Esophagus muscularis mucosa (tissue), 4 donors: ENCODE measurements at places on chromosomes 11 and 22.

GRCh38 chr11:112453601-112454577 lies 193.2 kb upstream of the PLET1 start:
- no peak for DNase-seq

GRCh38 chr11:119107538-119108145 lies 498 bp downstream of the C2CD2L start:
- DNase-seq = no peak

GRCh38 chr11:73375830-73376159 lies 404 bp upstream of the RELT start:
- DNase-seq = no peak

GRCh38 chr11:122619757-122620156 lies 35.8 kb upstream of the UBASH3B start:
- no peak for DNase-seq

GRCh38 chr22:45518580-45518991 lies 15.9 kb downstream of the FBLN1 start:
- DNase-seq = no peak

DNA sequence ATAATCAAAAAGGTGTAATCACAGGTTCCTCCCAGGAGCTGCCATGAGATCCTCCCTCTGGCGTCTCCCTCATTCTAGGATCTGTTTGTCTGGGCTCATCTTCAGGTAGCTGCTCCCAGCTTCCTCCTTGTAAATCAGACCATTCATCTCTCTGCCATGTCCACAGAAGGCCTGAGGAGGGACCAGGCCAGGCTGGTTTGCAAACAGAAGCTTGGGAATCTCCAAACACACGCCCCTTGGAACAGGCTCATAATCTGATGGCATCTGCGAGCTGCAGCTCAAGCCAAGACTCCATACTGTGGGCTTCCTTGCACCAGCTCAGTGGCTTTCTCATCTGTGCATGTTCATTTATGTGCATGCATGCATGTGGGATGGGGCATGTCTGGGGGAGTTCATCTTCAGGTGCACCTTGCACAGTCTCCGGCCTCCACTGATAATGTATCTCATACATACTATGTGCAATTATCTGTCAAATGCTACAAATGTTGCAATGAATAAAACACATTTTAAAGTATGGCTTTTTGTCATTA lies 134.9 kb downstream of the NXPE2 start:
- DNase-seq = no peak

DNA sequence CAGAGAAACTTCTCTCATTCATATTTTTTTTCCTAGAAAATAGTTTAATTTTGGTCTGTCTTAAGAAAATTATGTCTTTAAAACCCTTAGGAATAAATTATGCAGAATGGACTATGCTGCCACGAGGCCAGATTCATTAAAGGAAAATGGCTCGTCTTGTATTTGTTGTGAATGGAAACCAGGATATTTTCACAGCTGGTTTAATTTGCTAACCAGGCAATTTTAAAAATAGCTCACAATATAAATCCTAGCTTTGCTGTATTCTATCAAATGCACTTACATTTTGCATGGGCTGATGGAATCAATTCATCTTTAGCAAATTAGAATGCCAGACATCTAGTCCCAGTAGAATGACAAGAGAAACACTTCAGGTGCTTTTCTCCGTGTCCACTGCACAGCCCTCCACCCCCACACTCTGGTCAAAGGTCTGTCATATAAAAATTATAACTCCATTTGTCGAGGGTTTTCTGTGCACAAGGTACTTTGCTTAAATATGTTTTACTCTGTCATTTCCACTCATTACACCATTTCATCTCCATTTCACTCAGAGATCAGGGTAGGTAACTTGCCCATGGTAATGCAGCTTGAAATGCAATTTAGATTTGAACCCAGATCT lies 20.3 kb upstream of the TNRC6B start:
- peak; percentile 4 for DNase-seq

DNA sequence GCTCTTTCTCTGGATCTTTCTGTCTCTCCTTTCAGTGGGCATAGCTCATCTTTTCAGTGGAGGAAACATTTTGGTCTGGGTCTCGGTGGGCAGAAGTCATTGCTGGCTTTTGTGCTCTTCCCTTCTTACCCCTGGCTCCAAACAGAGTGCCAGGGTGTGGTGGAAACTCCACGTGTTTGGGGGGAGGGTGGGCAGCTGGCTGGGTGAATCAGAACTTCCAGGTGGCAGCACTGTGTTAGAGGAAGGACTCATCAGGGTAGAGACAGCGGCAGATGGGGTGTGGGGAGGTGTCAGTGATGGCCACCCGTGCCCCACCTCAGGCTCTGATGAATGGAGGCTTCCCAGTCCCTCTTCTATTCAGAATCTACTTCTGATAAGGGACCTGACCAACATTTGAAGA lies 114.0 kb downstream of the GRIK4 start:
- no peak for DNase-seq

- no peak for DNase-seq
These were observed 9.9 kb downstream of the SLC43A3 start for GRCh38 chr11:57417056-57417455.

GRCh38 chr11:77425346-77425745 lies 48.5 kb downstream of the PAK1 start:
- no peak for DNase-seq

- no peak for DNase-seq
These were observed 316.8 kb downstream of the CASP12 start for GRCh38 chr11:104581246-104581980.

DNA sequence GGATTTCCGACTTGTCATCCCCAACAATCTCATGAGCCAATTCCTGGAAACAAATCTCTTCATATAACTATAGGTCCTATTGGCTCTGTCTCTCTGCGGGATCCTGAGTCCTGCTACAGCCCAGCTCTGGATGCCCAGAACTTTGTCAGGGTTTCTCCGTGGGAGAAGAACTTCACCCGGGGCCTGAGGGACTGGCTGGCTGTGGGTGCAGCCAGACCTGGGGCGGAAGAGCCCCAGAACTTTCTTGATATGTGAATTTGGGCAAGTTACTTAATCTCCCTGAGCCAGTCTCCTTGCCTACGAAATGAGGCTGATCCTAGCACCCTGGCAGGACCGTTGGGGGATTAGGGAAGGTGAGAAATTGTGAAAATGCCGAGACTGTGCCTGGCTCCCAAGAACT lies 6.6 kb upstream of the TRIM29 start:
- no peak for DNase-seq

GRCh38 chr11:75435571-75435925 lies 2.5 kb upstream of the KLHL35 start:
- no peak for DNase-seq

- no peak for DNase-seq
These were observed 10.1 kb upstream of the PDGFB start for GRCh38 chr22:39254789-39255298.

DNA sequence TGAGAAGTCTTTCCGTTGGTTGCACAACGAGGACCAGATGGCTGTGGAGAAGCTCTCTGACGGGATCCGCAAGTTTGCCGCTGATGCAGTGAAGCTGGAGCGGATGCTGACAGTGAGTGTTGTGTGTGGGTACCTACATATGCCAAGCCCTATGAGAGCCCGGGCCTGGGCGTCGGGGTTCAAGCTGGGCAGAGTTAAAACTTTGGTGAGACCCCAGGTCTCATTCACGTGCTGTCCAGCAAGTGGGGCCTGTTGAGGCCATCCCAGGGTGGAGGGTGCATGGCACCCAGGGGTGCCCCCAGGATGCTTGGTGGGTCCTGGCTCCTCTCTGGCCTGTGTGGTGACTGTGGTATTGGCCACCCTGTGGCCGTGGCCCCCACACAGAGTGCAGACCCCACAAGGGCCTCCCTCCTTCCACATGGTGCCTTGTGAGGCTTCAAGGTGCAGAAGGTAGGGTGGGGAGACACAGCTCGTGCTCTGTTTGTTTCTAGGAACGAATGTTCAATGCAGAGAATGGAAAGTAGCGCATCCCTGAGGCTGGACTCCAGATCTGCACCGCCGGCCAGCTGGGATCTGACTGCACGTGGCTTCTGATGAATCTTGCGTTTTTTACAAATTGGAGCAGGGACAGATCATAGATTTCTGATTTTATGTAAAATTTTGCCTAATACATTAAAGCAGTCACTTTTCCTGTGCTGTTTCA lies 12.8 kb downstream of the GATD1 start:
- no peak for DNase-seq

DNA sequence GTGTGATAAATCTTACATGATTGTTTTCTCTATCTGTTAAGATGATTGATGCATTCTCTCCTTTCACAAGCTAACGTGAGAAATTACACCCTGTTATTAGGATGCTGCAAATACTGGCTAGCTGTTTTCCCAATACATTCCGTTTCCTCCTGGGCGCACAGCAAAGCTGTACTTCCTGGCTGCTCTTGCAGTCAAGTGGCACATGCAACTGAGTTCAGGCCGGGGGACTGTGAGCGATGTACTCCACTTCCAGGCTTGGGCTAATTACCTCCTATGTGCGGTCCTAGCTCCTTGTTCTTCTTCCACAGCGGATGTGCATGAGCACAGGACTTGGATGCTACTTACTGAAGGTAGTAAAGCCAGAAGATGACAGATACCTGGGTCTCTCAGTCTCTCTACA lies 234.9 kb upstream of the SESN3 start:
- DNase-seq = no peak

GRCh38 chr11:804599-804964 lies 449 bp downstream of the PIDD1 start:
- DNase-seq = no peak

DNA sequence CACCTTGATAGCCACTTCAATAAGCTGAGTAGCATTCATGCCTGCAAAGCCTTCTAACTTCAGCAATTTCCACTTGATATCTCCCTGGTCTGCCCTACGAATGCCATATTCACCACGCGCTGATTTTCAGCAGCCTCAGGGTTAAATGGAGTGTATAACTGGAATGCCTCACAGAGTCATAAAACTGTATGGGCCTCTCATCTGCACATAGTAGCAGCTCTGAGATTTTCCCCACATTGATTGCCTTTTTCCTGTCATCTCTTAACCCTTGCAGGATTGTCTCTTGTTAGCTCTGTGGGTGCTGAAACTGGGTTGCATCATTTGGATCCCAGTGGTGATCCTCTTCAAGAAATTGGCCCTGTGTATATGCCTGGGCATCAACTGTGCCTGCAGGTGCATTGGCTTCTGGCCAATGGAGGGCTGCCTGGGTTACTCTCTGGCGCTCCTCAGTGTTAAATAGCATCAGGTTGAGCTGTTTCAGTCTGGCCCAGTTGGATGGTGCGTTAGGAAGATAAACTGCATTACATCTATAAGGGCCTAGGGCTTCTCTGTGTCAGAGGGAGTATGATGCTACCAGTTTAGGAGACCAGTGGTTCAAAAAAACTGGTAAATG lies 17.4 kb upstream of the GLYATL1 start:
- DNase-seq = no peak

DNA sequence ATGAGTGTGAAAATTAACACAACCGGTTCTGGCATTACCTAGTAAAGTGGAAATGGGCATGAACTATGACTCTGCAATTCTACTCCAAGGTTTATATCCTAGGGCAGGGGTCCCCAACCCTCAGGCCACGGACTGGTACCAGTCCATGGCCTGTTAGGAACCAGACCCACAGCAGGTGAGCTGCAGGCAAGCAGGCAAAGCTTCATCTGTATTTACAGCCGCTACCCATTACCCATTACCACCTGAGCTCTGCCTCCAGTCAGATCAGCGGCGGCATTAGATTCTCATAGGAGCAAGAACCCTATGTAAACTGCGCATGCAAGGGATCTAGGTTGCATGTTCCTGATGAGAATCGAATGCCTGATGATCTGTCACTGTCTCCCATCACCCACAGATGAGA lies 49.8 kb downstream of the MORC2 start:
- peak; percentile 84 for DNase-seq

- DNase-seq = no peak
These were observed 684 bp downstream of the TNFRSF13C start for GRCh38 chr22:41925783-41926460.

DNA sequence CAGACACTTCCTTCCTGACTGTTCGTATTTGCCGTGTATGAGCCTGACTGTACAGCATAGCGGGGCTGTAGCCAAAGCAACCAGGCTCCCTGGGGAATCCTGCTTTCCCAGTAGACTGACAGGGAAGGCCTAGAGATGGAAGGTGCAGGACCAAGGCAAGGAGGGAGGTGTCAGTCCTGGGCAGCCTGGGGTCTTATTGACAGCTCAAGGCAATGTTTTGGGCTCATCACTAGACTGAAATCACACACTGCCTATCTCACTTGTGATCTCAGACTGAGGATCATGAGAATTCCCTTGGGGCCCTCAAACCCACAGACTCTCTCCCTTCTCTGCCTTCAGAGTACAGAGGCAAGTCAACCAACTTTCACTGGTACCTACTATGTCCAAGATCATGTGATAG lies 346.8 kb upstream of the NARS2 start:
- no peak for DNase-seq

- DNase-seq = no peak
These were observed 108.3 kb downstream of the PKNOX2 start for GRCh38 chr11:125272821-125273220.

- DNase-seq = no peak
These were observed 17.3 kb upstream of the RFPL3 start for GRCh38 chr22:32340411-32340810.

DNA sequence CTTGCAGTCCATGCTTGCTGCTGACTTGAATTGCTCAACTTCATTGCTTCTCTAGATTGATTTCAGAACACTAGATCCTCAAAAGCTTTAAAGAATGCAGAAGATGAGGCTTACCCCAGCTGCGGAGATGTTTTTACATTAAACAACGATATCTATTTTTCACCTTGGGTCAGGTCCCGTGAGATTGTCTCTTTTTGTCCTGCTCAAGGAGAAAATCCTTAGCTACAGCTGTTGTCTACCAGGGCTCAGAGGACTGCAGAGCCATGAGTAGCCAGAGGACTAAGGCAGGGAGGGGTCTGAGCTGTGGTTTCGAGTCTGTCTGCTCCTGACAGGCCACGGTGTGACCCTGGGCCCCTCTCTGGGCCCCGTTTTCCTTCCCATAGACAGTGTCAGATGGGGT lies 51.4 kb downstream of the PKNOX2 start:
- no peak for DNase-seq

DNA sequence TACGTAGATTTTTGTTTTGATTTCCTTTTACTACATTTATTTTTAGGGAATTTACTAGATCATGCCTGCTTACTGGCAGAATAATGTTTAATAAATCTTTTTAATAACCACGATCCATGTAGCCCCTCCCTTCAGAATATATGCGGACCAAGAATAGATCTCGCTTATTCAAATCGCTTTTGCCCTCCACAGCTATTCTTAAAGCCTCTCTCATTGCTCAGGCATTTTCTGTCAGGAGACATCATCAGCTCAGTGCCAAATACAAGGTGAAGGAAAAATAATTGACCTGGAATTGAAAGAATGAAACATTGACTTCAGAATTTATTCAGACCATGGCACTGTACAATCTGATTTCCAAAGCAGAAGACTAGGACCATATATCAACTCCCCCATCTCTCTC lies 10.0 kb upstream of the JAML start:
- DNase-seq = no peak

DNA sequence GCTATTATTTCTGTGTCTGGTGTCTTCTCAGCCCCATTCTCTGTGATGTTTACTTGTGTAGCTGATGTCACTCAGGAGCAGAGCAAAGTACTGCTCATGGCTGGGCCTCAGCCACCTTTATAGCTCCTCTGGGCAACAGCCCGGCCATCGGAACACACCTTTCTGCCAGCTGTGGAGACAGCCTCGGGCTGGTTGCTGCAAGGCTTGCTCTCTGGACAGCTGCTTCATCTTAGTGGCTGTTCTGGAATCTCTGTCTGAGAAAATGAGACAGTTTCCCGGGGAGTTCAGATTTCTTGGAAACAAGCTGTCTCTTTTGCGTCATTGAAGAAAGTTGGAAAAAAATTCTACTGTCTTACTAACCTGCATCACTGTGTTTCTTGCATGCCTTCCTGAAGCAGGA lies 20.0 kb downstream of the THY1 start:
- no peak for DNase-seq
